T-helper 2 cell treated with Interferon-gamma antibody and Interleukin-4, amounts not matched to agents 5 μg/mL and 100 μg/mL, for 36 hours (primary cell): ENCODE measurements at places on chromosomes 3 and 15.

- DNase-seq: no peak
Measured at GRCh38 chr3:17505856-17506255, 236.6 kb downstream of the TBC1D5 start.

- no peak for DNase-seq
Measured at GRCh38 chr15:65638109-65638508, 16.4 kb downstream of the SLC24A1 start.

- no peak for DNase-seq
Measured at GRCh38 chr3:144394032-144394431, 422.4 kb downstream of the DIPK2A start.

GRCh38 chr3:146468234-146468633 is 1.1 kb downstream of the PLSCR2 start:
- no peak for DNase-seq

GRCh38 chr3:149934524-149934923 is 36.2 kb downstream of the PFN2 start:
- no peak for DNase-seq

DNA sequence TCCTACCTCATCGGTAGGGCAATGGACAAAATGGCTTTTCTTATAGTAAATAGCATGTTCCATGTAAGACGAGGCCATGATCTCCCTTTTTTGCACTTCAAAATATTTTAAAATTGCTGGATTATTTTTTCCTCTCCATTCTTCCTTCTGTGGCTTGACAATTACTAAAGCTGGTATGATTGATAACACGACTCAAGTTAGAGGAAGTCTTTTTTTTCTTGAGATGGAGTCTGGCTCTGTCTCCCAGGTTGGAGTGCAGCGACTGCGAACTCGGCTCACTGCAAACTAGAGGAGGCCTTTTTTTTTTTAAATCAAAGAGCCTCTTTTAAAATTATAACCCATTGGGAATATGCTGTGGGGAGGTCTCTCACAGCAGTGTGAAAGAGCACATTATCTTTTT is 124.5 kb upstream of the TBL1XR1 start:
- DNase-seq: no peak
